Lung (tissue), 17 donors: ENCODE measurements at places on chromosomes 16 and 17.

DNA sequence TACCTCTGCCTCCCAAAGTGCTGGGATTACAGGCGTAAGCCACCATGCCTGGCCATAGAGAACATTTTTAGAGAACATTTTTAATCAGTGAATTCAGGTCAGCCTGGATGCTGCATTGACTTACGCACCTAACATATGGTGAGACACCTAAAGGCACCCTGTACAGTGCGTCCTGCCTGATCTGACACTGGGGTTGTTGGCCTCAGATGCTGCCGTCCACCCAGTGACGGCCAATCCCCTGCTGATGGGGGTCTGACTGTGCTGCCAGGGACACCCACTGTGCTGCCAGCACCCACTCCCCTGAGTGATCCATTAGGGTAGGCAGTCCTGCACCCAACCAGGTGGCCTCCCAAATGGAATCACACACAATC lies 38.5 kb downstream of the WNT3 start:
- DNase-seq, result no peak

- no peak for DNase-seq
These were observed 49.2 kb upstream of the NLK start for GRCh38 chr17:27993161-27993695.

GRCh38 chr16:1428511-1428910 lies 2.4 kb upstream of the PERCC1 start:
- no peak for DNase-seq

GRCh38 chr17:77460514-77461046 lies 319.8 kb downstream of the SEC14L1 start:
- no peak for DNase-seq

DNA sequence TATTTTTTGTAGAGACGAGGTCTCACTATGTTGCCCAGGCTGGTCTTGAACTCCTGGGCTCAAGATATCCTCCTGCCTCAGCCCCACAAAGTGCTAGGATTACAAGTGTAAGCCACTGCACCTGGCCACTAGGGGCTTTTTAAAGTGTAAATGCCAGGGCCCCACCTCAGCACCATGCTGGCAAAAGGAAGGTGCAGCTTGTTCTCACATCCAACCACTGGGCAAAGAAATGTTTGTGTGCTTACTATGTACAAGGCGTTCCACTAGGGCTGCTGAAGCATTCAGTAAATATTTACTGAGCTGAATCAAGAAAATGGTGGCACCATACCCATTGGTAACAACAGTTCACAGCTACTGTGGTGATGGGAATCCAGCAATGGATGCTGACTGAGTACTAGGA lies 22.6 kb downstream of the COG1 start:
- no peak for DNase-seq
